ENCODE measurements at places on chromosomes 2 and 18.

DNA sequence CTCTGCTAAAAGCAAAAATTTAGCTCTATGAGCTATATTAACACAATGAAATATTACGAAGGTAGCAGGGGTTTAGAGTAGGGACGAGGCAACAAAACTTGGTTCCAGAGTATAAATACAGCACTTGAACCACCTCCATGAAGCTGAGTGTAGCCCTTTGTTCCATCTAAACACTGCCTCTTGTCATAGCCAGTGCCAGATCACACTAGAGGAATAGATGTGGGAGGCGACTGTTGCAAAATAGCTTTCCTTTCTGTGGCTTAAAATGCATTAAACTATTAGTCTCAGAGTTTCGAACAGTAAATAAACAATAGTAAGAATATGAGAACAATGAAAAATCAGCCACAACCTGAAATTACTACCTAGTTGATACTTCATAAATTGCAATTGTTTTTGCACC lies 29.8 kb downstream of the PIEZO2 start:
- DNase-seq: no peak

DNA sequence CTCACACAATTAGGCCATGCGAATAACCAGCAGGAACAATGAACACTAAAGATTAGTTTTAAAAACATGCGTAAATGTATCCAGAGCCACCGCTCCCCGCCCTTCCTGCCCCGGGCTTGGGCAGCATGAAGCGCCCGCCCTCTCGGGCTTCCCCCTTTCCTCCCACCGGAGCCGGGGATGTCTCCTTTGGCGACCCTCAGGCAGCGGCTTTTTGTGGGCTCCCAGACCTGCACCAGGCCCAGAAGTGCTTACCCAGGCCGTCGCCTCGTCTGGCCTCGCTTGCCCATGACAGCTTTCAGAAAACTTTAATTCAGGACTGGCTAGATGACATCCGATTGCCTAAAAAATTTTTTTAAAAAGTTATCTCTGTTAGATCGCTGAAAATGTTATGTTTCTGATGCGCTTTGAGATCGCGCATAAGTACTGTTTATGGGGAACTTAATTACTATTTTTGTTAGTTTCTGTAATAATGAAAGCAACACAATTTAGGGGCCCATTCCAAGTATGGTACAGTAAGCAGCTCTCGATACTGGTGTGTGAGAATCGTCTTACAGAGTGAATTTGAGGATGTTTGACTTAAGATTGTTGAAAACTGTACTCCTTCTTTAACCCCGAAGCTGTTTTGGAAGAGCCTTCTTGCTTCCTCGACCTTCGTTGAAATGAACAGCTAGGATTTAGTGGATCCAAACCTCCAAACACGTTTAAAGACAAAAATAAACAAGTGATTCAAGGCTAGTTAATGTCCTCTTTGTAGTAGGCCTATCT lies 1.1 kb downstream of the MAP3K20 start:
- no peak for DNase-seq

DNA sequence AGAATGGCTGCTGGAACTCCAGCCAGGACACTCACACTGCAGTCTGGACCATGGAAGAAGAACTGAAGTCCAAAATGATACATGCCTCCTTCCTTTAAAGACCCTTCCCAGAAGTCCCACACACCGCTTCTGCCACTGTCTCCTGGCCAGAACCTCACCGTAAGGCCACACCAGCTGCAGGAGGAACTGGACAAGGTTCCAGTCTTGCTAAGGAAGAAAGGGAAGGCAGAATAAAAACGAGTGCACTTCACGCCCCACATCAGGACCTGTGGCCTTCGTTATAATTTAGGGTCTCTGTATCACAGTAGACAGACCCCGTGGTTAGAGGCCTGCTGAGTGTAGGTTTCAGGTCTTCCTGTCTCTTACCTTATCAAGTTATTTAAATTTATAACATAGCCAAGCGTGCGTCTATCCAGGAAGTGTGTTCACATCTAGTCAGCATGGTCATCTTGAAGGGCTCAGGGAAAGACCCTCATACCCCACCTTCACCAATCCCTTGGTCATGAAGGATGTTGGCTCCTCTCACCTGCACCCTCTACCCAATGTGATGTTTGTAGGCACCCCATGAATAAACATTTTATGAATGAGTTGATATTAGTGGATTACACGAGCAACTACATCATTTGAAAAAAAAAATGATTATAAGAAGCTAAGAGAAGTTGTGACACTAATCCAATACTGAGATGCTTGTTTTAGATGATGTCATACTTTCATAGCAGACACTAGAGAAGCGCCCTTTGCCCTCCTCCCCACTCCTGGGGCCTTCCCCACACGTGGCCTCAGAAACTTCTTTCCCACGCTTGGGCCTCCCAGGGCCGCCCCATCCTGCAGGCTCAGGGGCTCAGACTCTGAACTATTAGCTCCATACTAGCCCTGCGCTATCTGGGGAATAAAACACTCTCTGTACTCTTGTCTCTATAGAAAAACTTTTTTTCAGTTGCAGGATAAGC lies 157.6 kb downstream of the FAM210A start:
- DNase-seq: no peak

- no peak for DNase-seq
These were observed 66.8 kb upstream of the SALL3 start for GRCh38 chr18:78912844-78913243.

GRCh38 chr2:237466211-237466610 lies 20.8 kb upstream of the MLPH start:
- peak; percentile 53 for DNase-seq

GRCh38 chr18:56559044-56559443 lies 79.3 kb downstream of the TXNL1 start:
- no peak for DNase-seq

GRCh38 chr2:184727813-184728212 lies 129.5 kb downstream of the ZNF804A start:
- DNase-seq: no peak

All from renal cortical epithelial cell (primary cell).